ENCODE measurements at places on chromosomes 4 and X.

DNA sequence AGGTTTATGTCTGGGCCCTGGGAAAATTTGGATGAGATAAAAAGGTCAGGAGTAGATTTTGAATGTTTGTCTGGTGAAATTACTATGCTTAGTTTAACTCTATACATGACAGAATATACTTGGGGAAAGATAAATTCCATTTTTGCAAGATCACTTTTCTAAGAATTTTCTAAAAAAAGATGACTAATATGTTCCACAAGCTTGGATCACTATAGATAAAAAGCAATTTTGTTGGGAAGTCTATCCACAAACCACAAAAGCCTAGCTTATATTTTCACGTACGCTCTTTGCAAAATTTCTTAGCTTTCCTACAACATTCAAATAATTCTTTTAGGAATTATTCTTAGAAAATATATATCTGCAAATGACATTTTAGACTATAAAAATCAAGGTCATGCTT lies 20.6 kb upstream of the COQ2 start:
- DNase-seq = no peak

GRCh38 chr4:3786196-3786869 lies 20.1 kb downstream of the ADRA2C start:
- no peak for DNase-seq

DNA sequence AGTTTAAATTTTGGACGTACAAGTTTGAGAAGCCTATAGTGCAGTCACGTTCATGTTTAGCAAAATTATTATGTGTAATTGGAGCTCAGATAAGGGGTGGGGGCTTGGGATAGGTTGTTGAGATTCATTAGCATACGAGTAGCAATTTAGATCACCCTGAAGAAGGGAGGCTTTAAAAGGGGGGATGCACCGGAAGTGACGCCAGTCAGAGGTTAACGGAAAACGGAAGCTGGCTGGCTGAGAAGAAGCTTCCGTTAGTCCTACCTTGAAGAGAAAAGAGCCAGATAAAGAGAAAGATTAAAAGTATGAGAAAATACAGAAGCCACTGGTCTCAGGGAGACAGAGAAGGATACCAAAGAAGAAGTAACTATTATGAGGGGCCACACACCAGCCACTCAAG lies 1.1 kb upstream of the NXT2 start:
- no peak for DNase-seq

DNA sequence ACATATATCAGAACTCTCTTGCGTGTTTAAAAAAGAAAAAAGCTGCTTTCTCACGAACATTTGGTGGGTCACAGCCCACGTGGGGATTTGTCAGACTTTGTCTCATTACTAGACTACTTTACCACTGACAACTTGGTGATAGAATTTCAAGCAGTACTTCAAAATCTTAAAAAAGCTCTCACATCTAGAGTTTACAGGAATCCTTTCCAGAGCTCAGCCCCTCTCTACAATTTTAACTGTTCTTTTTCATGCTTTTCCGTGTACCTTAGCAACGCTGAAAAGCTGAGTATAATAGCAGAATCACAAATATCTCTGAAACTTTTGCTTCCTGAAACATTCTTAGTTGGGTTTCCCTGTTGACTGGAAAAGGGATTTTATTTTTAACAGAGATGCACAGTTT lies 50.2 kb downstream of the SMAD1 start:
- no peak for DNase-seq

DNA sequence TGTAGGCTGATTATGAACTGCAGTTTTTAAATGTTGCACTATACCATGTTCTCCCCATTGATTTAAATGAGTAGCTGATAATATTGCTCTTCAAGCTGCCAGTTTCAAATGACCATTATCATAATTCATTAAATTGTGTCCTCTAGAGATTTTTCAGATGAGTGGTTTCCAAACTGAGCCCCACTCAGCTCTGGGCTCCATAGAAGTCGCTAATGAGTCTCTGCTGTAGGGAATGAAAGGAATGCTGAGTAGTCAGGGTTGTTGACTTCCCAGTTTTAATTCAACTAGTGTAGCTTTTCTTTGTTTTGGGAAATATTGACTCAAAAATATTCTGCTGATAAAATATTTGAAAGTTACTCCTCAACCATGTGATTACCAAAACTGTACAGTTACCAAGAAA lies 1081.1 kb downstream of the ARAP2 start:
- DNase-seq = no peak

- DNase-seq = no peak
Observed at GRCh38 chrX:154140742-154141141, 3.3 kb upstream of the OPN1LW start.

DNA sequence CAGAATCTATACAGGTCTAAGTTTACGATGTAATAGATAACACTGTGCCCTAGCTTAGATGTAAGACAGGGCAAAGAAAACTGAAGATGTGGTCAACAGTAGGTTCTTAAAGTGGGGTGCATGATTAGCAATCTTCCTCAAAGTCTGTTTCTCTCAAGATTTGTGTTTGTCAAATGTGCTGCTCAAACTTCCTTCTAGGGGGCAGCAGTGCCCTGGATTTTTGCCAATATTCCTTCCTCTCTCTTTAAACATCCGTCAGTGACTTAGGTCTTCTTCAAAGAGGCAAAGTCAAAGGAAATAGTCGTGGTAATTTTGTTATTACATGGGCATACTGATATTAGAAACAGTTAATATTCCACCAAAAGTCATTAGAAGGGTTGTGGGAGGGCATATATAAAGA lies 4.2 kb upstream of the PDHA2 start:
- no peak for DNase-seq

DNA sequence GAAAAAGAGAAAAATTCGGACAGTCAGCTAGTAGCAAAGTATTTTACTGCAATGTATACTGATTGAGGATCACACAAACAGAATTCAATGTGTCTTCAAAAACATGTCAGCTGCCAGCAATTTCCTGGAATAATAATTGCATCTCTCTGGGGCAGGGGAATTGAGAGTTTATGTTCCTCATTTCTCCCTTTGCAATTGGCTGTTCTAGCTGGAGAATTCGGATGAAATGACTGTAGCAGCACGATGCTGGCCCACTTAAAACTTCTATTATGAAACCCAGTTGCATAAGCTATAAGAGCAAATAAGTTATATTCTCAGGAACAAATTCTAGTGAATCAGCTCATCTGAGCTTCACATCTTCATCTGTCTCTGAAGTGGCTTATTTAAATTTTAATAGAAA lies 99.9 kb upstream of the CPEB2 start:
- DNase-seq = no peak

DNA sequence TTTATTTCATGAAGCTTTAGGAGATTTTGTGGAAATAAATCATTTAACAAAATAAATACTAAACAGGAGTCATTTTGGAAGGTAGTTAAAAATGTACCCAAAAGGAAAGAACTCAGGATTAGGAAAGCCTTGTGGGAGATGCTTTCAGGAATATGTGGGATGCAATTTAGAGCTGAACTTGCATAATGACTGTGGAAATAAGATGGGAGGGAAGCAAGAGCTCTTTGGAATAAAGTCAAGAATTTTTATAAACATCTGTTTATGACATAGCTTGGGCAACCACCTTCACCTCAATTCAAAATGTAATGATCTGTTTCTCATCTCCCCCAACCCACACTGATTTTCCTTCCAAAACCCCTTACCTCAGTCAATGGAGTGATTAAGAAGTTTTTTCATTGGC lies 623.8 kb downstream of the FAT4 start:
- DNase-seq = no peak

- no peak for DNase-seq
Observed at GRCh38 chr4:176443646-176444409, 124.1 kb downstream of the SPCS3 start.

- DNase-seq = no peak
Observed at GRCh38 chr4:138841343-138841742, 174.2 kb upstream of the NOCT start.

GRCh38 chrX:11309220-11309619 lies 16.0 kb downstream of the AMELX start:
- no peak for DNase-seq
